ENCODE measurements at places on chromosomes 12 and 14.

DNA sequence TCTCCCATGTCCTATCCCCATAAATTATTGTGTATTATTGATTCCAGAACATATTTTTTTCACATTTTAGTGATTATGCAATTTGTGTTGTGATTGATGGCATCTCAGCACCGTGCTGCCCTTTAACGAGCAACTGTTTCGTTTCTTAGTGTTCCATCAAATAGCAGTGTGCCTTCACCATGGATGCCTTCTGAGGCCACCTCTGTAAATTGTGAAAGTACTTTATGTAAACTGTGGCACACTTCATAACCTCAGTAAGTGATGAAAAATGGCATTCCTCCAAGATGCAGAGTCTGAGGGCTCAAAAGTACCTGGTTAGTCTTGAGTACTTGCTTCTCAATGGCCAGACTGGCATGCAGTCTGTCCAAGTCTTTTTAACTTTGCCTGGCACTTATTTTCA is 8.2 kb downstream of the CHST11 start:
- no peak for DNase-seq

GRCh38 chr12:105053116-105053572 is 31.1 kb downstream of the ALDH1L2 start:
- DNase-seq = peak; percentile 17

DNA sequence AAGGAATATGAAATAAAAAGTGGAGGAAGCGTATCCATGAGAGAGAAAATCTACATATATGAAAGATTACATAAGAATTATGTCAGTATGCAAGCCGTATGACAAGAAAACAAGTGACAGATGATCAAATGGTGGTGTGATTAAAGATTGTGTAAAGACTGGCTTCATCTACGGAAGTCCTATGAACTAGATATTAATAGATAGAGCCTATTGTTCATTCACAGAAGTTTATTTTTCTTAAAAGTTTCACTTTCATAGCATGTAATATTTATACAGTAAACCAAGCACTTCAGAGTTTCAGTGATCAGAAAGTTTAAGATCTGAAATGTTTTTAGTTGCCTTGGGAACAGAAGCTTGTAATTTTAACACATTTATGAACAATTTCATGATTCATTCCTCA is 84.5 kb downstream of the VRK1 start:
- DNase-seq = no peak

DNA sequence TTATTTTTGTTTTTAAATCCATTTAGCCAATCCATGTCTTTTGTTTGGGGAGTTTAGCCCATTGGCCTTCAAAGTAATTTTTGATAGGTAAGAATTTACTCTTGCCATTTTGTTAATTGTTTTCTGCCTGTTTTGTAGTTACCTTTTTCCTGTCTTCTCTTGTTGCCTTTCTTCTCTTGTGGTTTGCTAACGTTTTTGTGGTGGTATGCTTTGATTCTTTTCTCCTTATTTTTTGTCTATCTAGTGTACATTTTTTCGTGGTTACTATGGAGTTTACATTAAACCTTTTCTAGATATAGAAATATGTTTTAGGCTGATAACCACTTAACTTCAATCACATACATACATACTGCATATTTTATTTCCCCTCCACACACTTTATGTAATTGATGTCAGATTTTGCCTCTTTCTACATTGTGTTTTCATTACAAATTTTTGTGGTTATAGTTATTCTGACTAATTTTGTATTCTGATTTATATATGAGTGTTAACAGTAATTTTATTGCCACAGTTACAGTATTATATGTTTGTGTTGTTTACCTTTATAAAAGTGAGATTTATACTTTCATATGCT is 19.2 kb upstream of the PPP1R12A start:
- no peak for DNase-seq

- DNase-seq = peak; percentile 84
These were observed 40.4 kb downstream of the TSPAN9 start for GRCh38 chr12:3117591-3118015.

All from DMS 273 treated with DMSO at 0.1 percent for 48 hours (cell line).